ENCODE measurements at places on chromosomes 5 and 9.

- DNase-seq: peak; percentile 31
These were observed 92.8 kb downstream of the IQGAP2 start for GRCh38 chr5:76495870-76496269.

- DNase-seq: peak; percentile 28
These were observed 1.4 kb downstream of the NDUFA8 start for GRCh38 chr9:122158202-122158601.

GRCh38 chr5:77893225-77893860 lies 117.2 kb upstream of the TBCA start:
- peak; percentile 55 for DNase-seq

GRCh38 chr9:70484232-70485130 lies 70.0 kb upstream of the KLF9 start:
- peak; percentile 58 for DNase-seq

DNA sequence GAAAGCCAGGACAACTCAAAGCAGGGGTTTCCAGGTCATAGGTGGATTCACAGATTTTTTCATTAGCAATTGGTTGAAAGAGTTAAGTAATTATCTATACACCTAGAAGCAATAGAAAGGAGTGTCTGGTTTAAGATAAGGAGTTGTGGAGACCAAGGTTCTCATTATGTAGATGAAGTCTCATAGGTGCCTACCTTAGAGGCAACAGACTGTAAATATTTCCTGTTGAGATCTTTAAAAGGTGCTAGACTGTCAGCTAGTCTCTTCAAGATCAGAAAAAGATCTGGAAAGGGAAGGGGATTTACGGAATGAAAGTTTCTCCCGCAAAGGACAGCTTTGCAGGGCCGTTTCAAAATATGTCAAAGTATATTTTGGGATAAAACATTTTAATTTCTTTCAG lies 603.4 kb downstream of the PTPRD start:
- DNase-seq: no peak

DNA sequence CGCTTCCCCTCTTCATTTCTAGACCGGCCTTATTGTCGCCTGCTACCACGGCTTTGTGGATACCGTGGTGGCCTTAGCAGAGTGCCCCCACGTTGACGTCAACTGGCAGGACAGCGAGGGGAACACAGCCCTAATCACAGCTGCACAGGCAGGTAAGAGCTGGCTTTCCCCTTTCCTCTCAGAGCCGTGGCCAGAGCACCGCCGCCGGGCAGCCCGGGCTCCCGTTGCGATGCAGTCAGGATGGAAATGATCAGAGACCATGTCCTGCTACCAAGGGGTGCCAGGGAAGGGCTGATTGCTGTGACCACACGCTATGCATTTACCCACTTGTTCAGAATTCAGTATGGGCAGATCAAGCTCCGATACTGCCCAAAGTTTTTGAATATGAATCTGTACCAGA lies 54.4 kb downstream of the ANKRD33B start:
- no peak for DNase-seq

- DNase-seq: no peak
These were observed 53.2 kb upstream of the SMIM32 start for GRCh38 chr5:136246122-136246521.

DNA sequence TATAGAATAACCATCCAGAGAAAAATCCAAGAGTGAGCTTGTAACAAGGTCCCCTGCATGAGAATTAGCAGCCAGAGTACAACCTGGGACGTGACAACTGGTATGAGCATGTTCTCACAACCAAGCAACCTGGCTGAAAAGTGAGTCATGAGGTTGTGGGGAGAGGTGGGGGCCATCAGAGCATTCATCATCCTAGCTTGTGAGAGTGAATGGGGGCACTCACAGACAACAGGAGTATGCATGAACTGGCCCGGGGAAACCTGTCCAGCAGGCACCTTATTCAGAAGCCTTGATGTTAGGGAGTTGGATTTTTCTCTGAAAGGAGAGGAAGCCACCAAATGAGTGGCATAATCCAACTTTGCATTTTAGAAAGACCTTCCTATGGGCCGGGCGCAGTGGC lies 113.0 kb downstream of the FRMD3 start:
- DNase-seq: no peak

DNA sequence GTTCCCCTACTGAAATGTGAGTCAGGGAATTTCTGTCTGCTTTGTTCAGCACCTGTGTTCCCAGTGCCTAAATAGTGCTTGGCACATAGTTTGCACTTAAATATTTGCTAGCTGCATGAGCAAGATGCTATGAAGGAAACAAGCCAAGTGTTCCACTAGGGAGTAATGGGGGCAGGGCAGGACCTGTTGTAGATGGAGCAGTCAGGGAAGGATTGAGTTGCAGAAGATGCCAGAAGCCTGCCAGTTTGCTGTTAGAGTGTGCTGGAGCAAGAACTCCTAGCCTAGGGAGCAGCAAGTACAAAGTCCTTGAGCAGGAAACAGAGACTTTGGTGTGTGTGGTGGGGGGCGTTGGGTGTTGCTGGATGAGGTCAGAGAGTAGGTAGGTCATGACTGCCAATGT lies 87.5 kb downstream of the DAB2IP start:
- no peak for DNase-seq

All from inflammatory macrophage treated with lipopolysaccharide for 1 hour (primary cell).